ENCODE measurements at places on chromosomes 16 and 17. TPM values are rescaled to one million over a fixed set of nuclear protein-coding genes. Genes with fewer than 3 reads are reported as not detected.

G6PC1 gene
- total RNA-seq: not detected

PRR35 gene
- not detected for total RNA-seq

KRT39 gene
- 3.1 TPM for total RNA-seq

MKS1 gene
- 10.4 TPM for total RNA-seq

GNG13 gene
- total RNA-seq: not detected

KRTAP4-6 gene
- not detected for total RNA-seq

TMEM238L gene
- not detected for total RNA-seq

LPCAT2 gene
- total RNA-seq: 24.5 TPM

CD19 gene
- total RNA-seq: 2.1 TPM

RDM1 gene
- not detected for total RNA-seq

EPN3 gene
- total RNA-seq: not detected

CCL5 gene
- total RNA-seq: 0.52 TPM

TMEM235 gene
- total RNA-seq: not detected
